ENCODE measurements at places on chromosomes 6 and 20.

GRCh38 chr6:42429042-42429585 is 22.6 kb downstream of the TRERF1 start:
- DNase-seq, result no peak

GRCh38 chr6:105301756-105302616 is 100.9 kb downstream of the PREP start:
- DNase-seq, result no peak

DNA sequence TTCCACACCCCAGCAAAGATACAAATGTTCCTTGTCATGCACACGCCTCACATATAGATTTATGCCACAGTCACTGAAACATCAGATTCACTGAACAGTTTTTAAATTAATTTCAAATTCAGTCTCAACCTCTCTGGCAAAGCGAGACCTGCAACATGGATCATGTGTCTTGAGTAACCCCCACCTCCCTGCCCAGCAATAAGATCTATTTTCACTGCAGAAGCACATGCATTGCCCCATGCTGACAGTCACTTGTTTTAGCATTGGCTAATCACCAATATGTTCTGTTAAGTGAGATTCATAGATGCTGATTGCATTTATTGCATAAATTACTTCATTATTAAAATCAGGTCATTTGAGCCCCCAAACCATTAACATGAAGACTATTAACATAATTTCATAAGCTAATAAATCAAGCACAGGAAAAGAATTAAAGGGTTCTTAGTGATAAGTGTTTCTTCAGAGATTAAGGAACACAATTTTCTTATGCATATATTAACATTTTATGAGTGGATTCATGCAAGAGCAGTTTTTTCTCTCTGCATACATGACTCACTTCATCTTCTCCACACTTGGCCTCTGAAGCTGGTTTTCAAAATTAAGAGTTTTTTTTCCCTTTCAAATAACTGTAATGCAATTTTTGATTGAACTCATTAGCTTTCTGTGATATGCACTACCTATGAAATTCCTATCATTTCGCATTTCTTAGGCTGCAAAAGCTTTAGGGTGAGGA is 173.2 kb upstream of the SOX4 start:
- no peak for DNase-seq

- no peak for DNase-seq
These were observed 45.5 kb upstream of the ENTPD6 start for GRCh38 chr20:25150016-25150415.

DNA sequence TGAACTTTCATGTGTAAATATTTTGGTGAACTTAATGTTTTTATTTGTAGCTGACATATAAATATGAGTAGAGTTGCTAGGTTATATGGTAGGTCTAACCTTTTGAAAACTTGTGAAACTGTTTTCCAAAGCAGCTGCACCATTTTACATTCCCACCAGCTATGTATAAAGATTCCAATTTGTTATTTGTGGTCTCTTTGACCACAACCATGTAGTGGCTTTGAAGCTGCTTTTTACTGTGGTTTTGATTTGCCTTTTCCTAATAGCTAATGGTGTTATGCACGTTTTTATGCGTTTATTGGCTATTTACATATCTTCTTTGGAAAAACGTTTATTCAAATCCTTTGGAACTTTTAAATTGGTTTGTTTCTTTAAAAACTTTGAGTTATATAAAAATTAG is 10.3 kb downstream of the CST3 start:
- no peak for DNase-seq

- no peak for DNase-seq
These were observed 86.1 kb downstream of the LINC00237 start for GRCh38 chr20:21019814-21020658.

- DNase-seq, result no peak
These were observed 17.6 kb downstream of the SLC18B1 start for GRCh38 chr6:132780770-132781371.

- no peak for DNase-seq
These were observed 44.3 kb downstream of the TFAP2C start for GRCh38 chr20:56673450-56673849.

DNA sequence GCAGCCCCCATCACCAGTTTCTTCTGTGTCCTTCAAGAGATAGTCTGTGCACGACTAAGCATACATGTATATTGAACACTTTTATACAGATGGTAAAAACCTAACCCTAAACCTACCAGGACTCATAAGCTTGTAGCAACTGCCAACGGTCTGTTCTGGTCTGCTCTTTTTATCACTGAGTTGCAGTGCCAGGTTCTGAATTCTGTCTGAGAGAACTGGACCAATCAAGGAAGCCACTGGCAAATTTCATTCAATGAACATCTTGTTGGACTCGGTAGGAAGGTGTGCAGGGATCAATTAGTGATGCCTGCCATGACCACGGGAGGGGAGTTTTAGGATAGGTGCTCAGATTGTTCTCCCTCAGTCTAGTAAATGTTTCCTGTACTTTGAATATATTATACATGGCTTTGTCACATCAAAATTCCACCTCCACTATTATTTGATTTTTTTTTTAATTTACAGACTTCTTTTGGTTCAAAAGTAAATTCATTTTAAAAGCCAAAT is 146.8 kb downstream of the EYA2 start:
- DNase-seq, result no peak

- no peak for DNase-seq
These were observed 134.0 kb downstream of the GJA10 start for GRCh38 chr6:90028066-90028778.

DNA sequence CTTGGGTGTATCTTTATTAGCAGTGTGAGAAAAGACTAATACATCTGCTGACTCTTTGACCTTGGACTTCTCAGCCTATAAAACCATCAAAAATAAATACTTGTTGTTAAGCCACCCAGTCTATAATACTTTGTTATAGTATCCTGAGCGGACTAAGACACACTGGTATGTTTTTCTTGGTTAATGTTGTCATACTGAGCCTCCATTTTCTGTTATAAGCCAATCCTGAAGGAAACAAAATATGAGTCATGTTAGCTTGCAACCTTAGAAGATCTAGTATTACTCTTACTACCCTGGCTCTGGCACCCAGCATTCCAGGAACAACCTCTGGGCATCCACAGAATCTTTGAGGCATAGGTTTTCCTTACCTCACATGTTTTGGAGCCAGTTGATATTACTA is 307.2 kb downstream of the FRK start:
- DNase-seq, result no peak

GRCh38 chr6:58073263-58073662 is 755.8 kb downstream of the PRIM2 start:
- DNase-seq, result no peak

- DNase-seq, result no peak
These were observed 27.5 kb upstream of the DACT2 start for GRCh38 chr6:168347053-168347452.

DNA sequence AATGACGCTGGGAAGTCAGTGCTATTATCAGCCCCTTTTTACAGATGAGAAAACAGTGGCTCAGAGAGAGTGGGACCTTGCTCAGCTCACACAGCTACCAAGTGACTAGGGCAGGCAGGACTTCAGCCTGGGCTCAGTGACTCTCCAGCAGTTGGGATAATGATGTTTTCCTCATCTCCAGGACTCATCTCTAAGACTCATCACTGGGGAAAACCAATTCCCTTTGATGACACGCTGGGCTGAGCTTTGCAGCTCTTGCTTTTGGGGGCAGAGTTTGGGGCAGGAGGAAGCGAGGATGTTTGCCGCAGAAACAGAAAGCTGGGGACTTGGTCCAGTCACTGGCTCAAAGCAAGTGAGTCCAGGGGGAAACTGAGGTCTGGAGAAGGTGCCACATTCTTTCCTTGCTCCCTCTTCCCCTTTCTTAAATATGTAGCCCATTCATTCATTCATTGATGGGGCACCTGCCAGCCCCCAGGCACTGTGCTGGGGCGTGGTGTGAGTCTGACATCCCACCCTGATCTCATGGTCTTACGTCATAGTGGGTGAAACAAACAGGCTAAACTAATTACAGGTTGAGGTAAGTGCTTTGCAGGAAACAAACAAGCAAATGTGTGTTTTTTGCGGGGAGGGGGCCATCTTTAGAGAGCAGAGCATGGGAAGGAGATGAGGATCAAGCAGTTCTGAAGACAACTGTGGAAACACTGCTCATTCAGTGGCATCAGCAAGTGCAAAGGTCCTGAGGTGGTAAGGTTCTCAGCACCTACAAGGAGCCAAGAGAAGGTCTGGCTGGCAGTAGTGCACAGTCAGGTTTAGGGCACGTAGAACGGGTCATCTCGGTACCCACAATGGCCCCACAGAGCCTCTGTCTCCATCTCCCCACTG is 74.4 kb upstream of the PMEPA1 start:
- no peak for DNase-seq

- DNase-seq, result no peak
These were observed 43.3 kb downstream of the FYN start for GRCh38 chr6:111829998-111830397.

DNA sequence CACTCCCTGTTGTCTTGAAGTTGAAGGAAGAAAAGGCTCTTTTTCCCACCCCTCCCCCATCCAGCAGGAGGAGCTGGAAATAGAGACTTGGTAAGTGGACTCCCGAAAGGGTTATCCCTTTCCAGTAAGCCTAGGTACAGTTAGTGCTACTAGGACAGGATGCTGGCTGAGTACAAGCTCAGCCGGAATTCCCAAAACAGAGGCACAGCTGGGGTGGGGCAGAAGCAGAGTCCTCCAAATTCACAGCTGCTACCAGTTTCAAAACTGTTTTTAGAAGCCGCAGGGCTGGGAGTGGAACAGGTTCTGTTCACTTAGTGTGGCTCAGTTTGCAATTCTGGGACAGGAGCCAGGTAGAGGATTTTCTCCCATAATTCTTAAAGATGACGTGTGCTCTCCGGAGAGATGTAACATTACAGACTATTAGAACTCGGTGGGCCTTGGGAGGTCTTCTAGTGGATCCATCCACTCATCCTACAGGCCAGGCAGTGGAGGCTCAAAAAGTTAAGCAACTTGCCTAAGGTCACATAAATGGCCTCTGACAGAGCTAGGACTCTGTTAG is 19.0 kb upstream of the UTRN start:
- DNase-seq, result no peak

DNA sequence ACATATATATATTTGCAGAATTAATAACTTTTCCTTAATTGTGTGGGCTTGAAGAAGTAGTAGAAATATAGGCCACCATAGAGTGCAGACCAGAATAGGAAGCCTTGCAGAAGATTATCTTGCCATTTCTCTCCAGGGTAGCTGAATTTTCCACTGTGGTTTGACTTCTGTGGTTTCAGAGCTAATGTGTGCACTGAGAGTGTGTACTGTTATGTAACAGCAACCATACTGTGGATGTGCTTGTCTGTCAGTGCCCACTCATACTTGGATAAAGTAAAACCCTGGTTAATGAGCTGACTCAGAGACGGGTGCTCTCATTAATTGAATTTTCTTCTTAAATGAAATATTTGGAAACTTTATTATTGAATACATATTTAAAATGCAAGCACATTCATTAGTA is 57.2 kb downstream of the CEP43 start:
- DNase-seq, result no peak

- DNase-seq, result no peak
These were observed 643 bp upstream of the SLC35D3 start for GRCh38 chr6:136921381-136921935.

GRCh38 chr20:21048841-21049273 is 57.3 kb downstream of the LINC00237 start:
- DNase-seq, result no peak

DNA sequence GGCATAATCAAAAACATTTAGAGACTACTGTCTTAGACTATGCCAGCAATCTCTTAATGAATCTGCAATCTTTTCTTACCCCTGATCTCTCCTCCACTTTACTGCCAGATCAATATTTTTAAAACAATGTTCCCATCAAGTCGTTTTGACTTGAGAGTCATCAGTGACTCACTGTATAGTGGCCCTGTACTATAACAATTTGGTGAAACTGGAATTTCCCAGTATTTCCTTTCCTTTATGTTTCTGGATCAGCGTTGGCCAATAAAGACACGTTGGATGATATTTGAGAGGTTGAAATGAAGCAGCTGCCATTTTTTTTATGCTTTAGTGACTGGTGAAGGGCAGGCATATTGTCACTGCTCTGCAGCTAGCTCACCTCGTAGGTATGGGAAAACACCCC is 10.1 kb upstream of the SMIM13 start:
- DNase-seq, result no peak

- no peak for DNase-seq
These were observed 137.3 kb downstream of the CCDC170 start for GRCh38 chr6:151630991-151631655.

DNA sequence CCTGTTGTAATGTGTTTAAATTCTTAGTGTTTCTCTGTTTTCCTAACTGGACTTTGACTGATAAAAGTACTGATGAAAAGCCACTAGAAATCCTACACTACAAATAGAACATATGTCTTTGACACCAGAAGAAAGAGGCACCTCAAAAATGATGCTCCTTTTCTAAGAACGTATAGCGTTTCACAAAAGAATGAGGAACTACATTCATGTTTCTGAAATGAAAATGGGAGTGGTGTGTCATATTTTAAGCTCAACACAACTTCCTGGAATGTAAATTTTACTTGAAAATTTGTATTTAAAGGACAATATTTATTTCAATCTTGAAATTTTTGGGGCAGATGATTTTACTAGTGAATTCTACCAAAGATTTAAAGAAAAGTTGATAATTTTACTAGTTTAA is 35.3 kb downstream of the KIAA0408 start:
- no peak for DNase-seq

DNA sequence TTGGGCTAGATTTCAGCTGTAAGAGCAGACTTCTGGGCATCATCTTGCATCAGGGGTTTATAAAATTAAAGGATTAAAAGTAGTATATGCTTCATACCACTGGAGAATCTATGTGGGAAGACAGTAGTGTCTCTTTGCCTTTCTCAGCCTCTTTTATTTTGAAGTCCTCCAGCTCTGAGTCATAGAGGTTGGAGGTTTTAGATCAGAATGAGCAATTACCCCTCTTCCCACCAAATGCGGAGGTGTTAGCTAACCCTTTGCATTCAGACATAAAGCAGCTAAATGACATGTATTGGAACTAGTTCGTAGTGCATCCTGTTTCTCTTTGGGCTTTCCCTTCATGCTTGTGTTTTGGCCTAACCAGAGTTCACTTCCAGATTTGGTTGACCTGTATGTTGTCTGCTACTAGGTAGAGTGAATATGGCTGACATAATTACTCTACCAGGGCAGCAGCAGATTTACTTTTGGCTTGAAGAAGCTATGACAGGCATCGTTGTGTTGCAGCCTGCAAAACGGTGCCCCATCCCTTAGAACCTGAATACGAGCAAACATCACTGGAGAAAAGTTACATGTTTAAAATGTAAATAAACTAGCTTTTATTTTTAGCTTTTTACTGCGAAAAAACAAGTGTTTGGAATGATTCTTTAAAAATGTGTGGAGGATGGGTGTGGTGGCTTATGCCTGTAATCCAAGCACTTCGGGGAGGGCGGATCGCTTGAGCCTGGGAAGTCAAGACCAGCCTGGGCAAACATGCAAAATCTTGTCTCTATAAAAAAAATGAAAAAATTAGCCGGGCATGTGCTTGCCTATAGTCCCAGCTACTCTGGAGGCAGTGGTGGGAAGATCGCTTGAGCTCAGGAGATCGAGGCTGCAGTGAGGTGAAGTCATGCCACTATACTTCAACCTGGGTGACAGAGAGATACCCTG is 82.2 kb downstream of the MYO6 start:
- DNase-seq, result no peak

- no peak for DNase-seq
These were observed 36.2 kb upstream of the THEMIS start for GRCh38 chr6:127937102-127937501.
